ENCODE measurements at places on chromosomes 5 and 9.

DNA sequence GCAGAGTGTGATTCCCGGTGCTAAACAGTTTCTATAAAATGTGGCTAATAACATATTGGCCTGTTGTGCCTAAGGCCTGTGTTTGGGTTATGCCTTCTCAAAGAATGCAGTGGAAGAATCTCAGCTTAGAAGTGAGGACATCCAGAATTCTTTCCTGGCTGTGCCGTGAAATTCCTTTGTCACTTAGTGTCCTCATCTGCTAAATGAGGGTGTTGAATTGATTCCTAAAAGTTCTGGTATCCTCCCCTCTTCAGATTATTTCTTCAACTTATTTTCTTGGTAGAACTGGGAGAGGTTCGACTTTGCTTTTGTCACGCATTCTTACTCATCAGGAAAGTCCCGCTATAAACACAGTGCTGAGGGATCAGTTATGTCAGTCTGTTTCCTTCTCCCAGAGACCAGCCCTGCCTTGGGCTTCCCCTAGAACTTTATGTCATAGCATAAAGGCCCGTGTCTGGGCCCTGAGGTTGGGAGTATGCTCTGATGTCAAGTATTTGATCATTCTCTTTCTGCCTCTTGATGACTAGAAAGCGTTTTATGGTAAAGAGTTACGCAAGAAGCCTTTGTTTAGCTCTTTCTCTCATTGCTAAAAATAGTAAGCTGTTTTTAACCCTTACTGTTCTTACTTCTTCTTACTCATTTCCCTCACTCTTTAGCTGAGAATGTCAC lies 29.5 kb downstream of the MTAP start:
- DNase-seq = peak; percentile 87

- no peak for DNase-seq
These were observed 153.5 kb upstream of the TNPO1 start for GRCh38 chr5:72662936-72663335.

DNA sequence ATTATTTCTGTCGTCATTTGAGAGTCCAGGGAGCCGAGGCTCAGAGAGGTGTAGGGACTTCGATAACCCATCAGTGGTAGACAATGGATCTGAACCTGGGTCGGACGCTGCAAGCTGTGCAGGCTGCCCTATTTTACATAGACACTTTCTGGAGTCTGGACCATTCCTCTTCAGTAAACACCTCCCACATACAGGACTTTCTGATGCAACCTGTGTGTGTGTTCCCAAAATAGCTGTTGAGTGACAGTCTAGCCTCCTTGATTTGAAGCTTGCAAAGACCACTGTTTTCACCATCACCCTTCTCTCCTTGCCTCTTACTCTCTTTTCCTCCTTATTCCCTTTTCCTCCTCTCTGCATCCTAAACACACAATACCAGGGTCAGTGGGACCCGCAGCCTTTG lies 30.7 kb downstream of the CFAP77 start:
- no peak for DNase-seq

DNA sequence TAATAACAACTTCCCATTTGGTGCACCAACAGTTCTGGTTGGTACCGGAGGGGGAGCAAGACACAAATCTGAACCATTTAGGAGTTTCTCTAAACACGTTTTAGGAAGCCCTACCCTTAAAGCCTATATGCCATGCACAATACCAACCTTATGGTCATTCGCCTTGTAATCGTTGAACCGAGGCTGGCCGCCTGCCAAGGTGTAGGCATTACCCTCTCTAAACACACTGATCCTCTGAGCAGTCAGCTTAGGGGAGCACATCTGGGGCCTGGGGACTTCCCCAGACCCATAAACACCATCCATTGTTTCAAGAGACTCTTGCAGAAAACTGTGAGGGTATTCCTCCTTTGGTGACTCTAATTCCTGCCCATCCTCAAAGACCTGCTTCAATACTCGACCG lies 328 bp downstream of the GRXCR2 start:
- DNase-seq = no peak

- DNase-seq = no peak
These were observed 16.0 kb downstream of the SLC36A1 start for GRCh38 chr5:151463137-151464029.

DNA sequence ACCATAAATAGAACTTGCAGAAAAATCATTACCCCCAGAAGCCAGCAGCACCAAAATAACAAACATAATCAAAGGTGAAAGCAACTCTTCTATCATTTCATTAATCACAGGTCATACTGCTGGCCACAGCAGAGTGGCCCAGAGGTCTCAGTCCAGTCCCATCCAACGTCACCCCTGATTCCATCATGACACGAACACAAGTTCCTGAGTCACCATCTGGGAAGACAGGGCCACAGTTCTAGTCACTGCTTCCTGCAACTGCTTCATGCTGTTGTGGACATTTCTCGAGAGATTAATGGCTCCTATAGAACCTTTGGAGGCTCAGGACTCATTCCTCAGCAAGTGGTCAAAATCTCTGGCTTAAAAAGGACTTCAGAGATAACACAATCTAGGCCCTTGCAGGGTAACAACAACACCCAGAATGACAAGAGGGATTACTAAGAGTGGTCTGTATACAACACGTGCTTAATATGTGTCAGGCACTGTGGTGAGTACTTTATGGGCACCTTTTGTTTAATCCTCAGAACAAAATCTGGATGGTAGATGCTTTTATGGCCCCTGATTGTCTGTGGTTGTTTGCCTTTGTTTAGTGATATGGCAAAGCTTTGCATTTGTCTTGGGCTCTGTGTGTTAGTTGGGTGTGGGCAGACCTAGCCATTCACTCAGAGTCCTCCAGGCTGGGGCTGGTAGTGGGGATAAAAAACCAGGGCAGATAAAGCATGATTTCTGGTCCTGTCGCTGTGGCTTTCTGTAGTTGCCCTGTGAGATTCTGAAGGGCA lies 184.3 kb downstream of the DAB2IP start:
- no peak for DNase-seq

GRCh38 chr5:34734326-34734725 lies 78.2 kb downstream of the RAI14 start:
- DNase-seq = peak; percentile 58

DNA sequence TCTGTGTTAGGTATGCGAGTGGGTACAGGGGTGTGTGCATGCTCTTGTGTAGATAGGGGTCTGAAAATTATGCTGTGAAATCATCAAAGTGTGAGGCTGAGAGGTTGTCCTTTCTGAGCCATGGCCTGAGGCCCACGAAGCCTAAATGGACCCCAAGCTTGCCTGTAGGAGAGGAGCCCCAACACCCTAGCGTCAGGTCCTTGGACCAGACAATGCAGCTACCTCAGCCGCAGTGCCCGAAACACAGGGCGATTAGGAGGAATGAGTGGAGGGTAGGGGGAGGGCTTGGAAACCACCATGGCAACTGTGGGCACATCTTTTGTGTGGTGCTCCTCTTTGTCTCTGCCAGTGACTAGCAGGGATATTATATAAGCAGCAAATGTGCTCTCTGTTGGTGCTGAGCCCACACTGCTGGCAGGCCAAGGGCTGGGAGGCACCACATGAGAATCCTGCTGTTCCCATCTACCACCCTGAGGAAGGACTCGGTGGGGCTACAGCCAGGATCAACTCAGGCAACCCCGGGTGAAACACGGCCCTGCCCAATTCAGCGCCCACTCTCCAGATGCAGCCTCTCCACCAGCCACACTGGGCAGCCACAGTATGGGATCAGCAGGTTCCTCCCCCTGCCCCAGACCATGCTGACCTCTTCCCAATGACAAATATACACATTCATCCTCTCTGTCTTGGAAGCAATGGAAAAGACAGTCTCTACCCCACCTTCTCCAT lies 84.6 kb upstream of the FSTL4 start:
- no peak for DNase-seq

DNA sequence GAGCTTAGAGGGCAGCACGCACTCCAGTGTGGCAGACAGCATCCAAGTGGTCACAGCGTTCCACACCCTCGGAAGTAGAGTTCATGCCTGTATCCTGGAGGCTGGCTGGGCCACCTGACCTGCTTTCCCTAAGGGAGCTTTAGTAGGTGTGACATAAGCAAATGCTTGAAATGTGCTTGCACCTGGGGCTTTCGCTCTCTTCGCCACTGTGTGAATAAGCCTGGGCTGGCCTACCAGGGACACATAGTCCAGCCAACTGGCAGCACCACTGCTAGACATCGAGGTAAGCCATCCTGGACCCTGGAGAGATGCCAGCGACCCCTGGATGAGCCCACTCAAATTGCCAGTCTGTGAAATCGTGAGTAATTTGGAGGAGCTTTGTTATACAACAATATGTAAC lies 24.9 kb upstream of the IRX4 start:
- no peak for DNase-seq

DNA sequence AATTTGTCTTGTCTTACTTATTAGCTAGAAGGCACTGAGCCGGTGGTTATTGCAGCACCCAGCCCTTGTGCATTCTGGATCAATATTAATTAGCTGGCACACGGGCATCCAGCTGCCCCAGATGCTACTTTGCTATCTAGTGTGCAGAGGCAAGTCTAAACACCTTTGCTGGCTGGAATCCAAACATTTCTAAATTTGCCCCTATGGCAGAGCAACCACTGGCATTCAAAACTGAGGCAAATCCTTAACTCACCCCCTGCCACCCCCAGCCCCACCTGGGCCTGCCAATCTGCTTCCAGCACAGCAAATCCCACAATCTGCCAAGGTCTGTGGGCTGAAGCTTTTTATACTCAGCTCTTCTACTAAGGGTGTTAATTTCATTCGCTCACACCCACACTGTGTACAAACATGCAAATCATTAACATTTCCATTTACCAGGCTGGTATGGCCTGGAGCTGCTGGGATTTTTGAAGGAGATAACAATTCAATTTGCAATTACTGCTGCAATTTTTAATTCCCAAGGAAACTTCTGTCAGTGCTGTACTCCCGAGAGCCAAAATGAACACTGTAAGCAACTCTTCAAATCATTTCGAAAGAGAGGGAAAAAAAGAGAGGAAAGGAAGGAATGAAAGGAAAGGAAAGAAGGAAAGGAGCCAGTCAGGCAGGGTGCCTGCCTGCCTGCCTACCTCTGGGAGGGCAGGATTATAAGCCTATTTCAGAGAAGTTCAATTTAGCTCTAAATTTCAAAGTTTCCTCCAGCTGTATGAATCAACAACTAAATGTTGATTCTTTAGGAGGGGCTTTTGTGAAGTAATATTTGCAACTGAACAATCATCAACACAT lies 35.5 kb downstream of the RAPGEF1 start:
- no peak for DNase-seq

GRCh38 chr9:10172476-10172875 lies 440.3 kb downstream of the PTPRD start:
- DNase-seq = no peak

DNA sequence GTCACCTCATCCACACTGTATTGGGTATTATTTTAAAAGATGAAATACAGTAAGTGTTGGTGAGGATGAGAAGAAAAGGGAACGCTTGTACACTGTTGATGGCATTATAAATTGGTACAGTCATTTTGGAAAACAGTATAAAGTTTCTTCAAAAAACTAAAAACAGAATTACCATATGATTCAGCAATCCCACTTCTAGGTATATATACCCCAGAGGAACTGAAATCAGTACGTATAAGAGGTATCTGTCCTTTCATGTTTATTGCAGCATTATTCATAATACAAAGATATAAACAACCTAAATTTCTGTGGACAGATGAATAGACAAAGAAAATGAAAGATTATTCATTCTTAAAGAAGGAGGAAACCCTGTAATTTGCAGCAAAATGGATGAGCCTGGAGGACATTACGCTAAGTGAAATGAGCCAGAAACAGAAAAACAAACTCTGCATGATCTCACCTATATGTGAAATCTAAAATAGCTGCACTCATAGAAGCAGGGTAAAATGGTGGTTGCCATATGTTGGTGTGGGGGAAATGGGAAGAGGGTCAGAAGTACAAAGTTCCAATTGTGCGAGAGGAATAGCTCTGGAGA lies 191.6 kb downstream of the TRIM36 start:
- no peak for DNase-seq

GRCh38 chr9:100029251-100029650 lies 69.5 kb downstream of the ERP44 start:
- DNase-seq = no peak

- no peak for DNase-seq
These were observed 15.8 kb upstream of the NRARP start for GRCh38 chr9:137317718-137318511.

DNA sequence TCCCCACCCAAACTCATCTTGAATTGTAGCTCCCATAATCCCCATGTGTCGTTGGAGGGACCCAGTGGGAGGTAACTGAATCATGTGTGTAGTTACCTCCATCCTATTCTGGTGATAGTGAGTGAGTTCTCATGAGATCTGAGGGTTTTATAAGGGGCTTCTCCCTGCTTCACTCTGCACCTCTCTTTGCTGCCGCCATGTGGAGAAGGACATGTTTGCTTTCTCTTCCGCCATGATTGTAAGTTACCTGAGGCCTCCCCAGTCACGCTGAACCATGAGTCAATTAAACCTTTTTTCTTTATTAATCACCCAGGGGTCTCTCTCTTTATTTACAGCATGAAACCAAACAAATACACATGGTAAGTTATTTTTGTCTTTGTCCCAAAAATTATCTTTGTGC lies 726.1 kb downstream of the CDH18 start:
- DNase-seq = no peak

DNA sequence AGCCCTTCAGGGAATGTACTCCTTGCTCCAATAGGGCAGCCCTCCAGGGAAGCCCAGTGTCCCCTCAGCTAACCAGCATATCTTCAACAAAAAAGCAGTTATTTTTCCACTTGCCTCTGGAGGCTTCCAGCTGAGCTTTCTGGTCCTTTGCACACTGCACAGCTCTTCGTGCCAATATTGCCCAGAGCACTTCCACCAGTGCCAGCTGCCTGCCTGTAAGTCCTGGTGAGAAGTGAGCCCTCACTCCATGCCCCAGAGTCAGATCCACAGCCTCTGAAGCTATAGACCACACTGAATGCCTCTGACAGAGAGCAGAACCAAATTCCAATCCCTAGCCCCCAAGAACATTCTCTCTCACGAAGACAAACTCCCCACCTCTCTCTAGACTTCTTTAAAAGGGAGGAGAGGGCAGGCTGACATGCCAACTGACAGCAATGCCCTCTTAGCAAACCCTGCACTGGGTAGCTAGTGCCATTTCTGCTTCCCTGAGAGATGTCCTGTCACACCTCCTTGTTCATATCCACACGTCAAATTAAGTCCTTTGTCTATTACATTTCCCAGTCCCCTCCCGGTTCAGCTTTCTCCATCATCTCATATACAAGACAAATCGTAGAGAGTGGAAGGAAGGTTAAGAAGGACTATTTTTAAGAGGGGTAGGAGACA lies 12.7 kb upstream of the HEXB start:
- DNase-seq = no peak

DNA sequence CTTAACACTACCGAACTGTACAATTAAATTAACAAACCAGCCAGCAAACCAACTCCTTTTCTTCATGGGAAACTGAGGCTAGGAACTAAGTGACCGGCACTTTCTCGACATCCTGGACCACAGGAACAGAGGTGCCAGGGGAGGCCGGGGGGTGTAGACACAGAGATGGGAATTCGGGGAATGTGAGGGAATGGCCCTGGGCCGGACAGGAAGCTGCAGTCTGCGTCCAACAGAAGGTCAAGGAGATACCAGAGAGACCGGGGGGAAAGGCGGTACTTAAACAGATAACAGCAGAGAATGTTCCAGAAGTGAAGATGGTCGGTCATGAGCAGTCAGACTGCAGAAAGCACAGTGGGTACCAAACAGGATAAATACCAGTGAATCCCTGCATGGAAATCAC lies 40.3 kb downstream of the DBH start:
- DNase-seq = no peak

Data from fibroblast of skin of right biceps (primary cell).